ENCODE measurements at places on chromosomes 7 and 10.

GRCh38 chr7:106276513-106276912, 8.3 kb downstream of the NAMPT start:
- no peak for DNase-seq

DNA sequence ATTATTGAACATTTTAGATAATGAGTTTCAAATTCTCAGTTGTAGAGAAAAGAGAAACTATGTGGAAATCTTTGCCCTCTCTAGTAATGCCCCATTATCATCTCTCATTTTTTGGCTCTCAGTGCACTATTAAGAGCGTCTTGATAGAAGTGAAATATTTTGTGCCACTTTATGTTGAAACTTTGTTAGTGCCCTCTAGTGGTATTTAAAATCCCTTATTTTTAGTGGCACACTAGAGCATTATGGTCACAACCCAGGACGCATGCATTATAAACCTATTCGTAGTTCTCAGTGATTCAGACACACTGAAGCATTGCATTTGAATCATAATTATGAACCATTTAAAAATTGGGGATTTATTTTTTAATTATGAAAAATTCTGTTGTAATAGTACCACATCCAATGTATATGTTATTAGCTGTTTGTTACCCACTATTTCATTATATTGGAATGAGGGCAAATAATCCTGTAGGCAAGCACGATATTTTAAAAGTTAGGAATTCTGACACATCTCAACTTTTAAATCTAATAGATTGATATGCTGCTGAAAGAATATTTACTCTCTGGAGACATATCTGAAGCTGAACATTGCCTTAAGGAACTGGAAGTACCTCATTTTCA, 21.9 kb downstream of the PDCD4 start:
- no peak for DNase-seq

DNA sequence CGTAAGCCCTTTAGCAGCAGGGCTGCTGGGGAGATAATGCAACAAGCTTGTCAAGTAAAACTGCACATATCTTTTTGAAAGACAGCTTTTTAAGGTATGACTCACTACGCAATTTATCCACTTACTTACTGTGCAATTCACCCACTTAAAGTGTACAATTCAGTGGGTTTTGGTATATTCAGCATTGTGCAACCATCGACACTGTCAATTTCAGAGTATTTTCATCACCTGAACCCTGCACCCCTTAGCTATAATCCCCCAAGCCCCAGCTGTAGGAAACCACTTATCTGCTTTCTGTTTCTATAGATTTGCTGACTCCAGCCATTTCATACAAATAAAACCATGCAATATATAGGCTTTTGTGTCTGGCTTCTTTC, 168.0 kb downstream of the PTPN20 start:
- no peak for DNase-seq

- DNase-seq, result no peak
These were observed 562 bp downstream of the NUB1 start for GRCh38 chr7:151342102-151342646.

- no peak for DNase-seq
These were observed 191.4 kb downstream of the AGMO start for GRCh38 chr7:15370441-15370840.

- DNase-seq, result no peak
These were observed 448.8 kb downstream of the GRM8 start for GRCh38 chr7:126803990-126804389.

DNA sequence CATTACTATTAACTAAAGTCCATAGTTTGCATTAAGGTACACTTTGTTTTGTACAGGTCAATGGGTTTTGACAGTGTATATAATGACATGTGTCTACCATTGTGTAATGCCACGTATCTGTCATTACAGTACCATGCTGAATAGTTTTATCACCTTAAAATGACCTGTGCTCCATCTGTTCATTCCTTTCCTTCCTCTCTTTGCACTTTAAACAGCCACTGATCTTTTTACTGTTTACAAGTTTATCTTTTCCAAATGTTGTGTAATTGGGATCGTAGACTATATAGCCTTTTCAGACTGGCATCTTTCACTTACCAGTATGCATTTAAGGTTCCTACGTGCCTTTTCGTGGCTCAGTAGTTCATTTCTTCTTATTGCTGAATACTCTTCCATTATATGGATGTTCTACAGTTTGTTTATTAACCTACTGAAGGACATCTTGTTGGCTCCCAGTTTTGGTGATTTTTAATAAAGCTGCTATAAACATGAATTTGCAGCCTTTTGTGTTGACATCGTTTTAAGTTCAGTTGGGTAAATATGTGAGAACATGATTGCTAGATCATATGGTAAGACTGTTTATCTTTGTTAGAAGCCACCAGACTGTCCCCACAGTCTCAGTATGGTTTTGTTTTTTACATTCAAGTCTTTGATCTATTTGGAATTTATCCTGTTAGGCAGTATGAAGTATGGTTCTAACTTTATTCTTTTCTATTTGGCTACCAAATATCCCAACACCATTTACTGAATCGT, 24.7 kb downstream of the STAM start:
- no peak for DNase-seq

GRCh38 chr10:80144067-80144695, 11.7 kb downstream of the PLAC9 start:
- DNase-seq, result peak; percentile 55

GRCh38 chr7:30212701-30213111, 71.7 kb upstream of the ZNRF2 start:
- DNase-seq, result no peak

DNA sequence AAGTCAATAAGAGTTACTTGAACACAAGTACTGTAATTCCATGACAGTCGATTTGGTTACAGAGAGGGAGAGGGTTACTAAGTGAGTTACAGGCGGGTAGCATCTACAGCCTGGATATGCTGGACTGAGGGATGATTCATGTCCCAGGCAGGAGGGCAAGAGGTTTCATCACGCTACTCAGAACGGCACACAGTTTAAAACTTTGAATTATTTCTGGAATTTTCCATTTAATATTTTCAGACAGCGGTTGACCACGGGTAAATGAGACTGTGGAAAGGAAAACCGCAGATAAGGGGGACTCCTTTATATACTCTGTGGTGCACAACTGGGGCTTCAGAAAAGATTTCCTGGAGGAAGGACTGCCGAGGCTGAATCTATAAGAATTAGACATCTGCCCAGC, 25.7 kb upstream of the LRRC4 start:
- DNase-seq, result no peak

DNA sequence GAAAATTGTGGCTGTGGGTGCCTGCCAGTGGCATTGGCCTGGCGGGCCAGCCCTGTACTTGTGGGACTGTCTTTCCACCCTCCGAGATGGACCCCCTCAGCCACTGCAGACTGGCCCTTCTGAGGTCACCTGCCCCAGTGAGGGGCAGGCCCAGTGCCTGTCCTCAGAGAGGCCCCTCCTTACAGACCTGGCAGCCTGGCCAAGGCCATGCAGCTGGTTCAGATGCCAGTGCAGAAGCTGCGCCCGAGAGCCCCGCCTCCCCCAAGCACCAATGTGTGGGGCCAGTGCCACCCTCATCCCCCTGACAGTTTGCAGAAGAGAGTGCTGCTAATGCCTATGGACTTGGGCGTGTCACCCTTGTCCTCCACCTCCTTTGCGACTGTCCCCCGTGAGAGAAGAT, 10.0 kb downstream of the ZNF316 start:
- DNase-seq, result no peak

GRCh38 chr10:100982916-100983830, 4.1 kb downstream of the MRPL43 start:
- DNase-seq, result no peak

- no peak for DNase-seq
These were observed 2.7 kb upstream of the CUL2 start for GRCh38 chr10:35092851-35093250.

- no peak for DNase-seq
These were observed 8.4 kb upstream of the HHEX start for GRCh38 chr10:92681306-92681834.

- no peak for DNase-seq
These were observed 39.2 kb downstream of the AGAP3 start for GRCh38 chr7:151125470-151125845.

DNA sequence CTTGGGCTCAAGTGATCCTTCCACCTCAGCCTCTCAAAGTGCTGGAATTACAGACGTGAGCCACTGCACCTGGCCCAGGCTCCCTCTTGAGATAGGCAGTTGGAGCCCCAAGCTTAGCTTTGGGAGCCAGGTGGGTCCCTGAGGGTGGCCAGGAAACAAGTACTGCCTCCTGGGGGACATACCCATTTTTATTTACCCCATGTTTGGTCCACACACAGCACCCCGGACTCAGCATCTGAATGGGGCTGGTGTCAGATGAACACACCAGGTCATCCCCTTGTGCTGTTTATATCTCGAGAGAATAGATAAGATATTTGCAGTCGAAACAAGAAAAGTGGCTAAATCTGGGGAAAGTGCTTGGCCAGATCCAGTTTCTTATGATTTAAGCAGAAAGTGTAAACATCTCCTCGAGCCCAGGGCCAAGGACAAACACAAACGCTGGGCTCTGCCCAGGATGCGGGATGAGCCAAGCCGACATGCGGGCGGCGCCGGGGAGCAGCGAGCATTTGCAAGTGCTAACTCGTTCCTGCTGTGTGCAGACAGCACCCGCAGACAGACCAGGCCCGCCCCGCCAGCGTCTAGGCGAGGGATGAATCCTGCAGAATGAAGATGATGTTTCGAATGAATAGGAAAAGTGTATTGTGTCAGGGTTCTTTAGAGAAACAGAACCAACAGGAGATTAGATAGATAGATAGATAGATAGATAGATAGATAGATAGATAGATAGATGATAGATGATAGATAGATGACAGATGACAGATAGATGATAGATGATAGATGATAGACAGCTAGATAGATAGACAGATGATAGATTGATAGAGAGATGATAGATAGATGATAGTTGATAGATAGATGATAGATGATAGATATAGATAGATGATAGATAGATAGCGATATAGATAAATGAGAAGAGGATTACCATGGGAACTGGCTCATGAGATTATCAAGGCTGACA, 44.4 kb upstream of the OCM2 start:
- DNase-seq, result no peak

GRCh38 chr10:100939763-100940344, 27.1 kb downstream of the SLF2 start:
- DNase-seq, result no peak

DNA sequence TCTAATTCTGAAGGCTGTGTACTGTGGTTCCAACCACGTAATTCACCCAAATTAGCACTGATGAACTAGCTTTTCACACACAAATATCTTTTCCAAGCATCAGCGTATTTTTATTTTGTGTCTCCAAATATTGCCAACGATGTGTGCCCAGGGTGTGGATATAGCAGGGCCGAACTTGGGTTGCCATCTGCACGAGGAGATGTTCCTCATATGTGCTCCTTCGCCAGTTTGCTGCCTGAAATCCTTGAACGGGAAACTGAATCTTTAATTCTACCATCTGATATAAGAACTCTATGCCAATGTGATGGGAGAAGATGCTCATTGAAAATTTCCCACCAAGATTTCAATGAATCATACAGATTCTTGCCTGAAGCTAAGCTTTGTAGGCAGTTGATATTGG, 121.5 kb upstream of the ZNF438 start:
- no peak for DNase-seq

DNA sequence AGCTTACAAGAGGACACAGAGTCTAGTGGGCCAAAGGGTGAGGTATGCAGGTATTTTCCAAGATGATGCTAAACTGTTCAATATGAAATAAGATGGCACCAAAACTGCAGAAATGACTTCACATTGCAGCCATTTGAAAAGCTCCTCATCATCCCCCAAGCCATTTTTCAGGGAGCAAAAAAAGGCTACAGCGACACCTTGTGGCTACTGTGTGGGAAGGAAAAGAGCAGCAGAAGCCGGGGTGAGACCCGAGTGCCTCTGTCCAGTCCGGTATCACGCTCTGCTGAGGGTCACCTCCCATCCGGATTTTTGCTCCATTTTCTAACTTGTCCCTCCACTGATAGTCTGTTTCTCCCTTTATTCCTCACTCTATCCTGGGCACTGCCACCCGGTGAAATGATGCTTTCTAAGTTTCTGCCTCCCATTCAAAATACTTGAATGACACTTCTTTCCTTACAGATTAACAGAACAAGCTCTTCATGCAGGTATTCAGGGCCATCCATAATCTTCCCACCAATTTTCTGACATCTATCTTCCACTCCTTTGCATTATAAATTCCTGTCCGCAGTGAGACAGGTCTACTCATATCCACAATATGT, 220.2 kb downstream of the DGKI start:
- peak; percentile 57 for DNase-seq

- DNase-seq, result peak; percentile 37
These were observed 132.1 kb downstream of the KLF6 start for GRCh38 chr10:3652886-3653285.

DNA sequence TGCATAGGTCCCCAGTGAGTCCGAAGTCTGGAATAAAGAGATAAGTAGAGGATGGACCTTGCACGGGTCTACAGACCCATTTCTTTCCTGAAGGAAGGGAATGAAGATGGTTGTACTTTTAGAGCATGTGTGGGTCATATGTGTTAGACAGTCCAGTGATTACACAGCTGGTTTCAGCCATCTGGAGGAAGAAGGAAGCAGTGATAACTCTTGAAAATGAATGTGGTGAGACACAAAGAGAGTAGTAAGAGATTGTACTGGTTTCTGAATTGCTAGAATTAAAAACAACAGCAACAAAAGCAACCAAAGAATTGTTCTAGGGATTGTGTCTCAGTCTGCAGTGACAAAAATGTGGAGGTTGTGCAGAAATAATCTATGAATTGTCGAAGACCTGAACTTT, 258.9 kb downstream of the SUGCT start:
- DNase-seq, result no peak

- DNase-seq, result no peak
These were observed 78.4 kb downstream of the PON1 start for GRCh38 chr7:95245828-95246500.

- no peak for DNase-seq
These were observed 48.8 kb downstream of the DAGLB start for GRCh38 chr7:6398943-6399342.

GRCh38 chr10:32972460-32972859, 14.4 kb upstream of the ITGB1 start:
- DNase-seq, result no peak

- DNase-seq, result no peak
These were observed 15.2 kb upstream of the EGR2 start for GRCh38 chr10:62831346-62831745.

DNA sequence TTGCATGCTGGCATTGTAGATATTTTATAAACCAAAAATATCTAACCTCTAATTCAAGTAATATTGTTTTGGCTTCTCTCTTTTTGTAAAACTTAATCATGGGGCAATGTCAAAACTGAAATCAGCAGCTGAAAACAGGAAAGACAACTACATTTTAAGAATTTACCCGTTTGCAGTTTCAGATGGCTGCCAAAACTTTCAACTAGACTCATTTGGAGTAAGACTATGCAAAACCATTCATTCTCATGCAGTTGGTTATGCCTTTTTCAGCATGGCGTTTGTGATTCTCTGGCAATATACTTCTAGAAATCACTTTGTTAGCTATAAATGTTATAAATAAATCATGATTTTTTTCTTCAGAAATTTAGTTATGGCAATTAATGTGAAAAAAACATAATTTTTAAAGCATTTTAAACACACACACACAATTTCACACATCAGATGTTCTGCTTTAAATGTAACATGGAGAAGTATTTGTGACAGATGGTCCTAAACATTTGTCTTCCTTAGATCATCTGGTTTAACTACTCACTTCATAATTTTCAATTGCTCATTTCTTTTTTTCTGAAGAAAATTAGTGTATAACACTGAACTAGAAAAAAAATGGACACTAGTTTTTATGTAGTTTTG, 116.4 kb downstream of the ITGB8 start:
- DNase-seq, result no peak
